NK-92 treated with Interleukin-12 subunit alpha and Interleukin-12 subunit beta, amount 100 ng/mL, for 24 hours (cell line): ENCODE measurements at places on chromosomes 11 and 22.
A peak's percentile ranks its signal among the peaks of the same experiment; 100 is the strongest.

DNA sequence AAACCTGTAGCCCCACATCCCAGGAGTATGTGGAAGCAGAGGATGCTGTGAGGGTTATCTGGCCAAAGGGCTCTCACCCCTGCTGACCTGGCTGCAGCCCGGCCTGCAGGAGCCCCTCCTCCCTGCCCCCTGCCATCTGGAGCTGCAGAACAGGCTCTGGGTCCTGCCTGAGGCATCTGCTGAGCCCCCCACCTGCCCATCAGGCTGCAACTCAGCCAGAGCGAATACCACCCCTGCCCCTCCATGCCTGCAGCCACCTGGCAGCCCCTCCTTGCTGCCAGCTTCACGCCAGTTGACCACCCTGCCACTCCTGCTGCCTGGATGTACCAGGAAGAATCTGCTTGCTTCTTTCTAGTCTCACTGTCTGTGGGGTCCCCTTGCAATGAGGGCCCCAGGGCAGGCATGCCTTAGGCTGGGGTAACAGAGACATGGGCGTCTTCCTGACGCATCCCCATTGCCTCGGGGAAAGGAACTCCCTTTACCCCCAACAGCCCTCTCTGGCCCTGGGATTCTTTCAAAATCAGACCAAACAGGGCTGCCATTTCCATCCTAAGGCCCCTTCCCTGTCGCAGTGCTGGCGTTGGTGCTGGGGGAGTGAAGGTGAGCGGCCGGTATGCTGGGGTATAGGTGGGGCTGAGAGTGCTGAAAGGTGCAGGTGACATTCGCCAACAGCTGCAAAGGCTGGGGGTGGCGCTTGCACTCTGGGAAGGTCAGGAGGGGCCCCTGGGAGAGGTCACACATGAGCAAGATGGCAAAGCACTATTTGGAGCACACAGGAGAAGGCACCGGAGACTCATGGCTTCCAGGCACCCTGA, 1334.6 kb downstream of the TBC1D22A start:
- DNase-seq = no peak

DNA sequence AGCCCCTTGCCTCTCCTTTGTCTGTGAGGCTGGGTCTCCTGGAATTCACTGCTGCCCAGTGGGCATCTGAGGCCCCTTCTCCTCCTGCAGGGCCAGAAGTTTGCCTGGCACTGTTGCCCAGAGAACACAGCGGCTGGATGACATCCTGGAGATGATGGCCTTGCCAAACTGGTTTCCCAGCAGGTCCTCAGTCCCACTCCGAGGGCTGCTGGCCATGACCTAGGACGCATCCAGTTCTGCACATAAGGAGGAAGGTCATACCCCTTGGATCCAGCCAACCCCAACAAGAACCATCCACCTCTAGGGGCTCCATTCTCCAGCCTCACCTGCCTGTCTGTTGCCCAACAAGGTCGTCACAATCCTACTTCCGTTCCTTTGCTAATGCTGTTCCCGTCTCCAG, 3.4 kb upstream of the SMTN start:
- no peak for DNase-seq

DNA sequence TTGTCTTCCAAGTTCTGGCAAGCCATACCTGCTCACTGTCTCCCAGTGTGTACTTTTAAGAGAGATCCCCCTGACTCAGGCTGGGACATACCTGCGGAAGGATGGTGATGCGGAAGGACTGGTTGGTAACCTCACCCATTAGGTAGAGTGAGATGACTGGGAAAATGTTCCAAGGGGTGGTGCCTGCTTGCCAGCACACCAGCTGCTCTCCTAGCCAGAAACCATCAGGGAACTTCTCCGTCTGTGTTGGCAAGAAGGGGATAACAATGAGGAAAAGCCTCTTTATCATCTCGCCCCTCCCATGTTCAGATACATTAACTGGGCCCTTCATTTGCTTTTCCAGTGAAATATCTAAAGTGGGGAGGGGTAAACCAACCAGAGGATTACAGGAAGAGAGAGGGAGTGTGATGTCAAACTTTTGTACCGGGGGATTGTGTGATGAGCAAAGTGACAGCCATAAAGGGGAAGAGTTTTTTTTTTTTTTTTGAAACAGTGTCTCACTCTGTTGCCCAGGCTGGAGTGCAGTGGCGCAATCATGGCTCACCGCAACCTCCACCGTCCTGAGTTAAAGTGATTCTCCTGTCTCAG, at the start of gene BACE1-AS:
Gene BACE1-AS (plus strand): TSS at position 538 of the 588 bp plus-strand sequence.
- DNase-seq = no peak

DNA sequence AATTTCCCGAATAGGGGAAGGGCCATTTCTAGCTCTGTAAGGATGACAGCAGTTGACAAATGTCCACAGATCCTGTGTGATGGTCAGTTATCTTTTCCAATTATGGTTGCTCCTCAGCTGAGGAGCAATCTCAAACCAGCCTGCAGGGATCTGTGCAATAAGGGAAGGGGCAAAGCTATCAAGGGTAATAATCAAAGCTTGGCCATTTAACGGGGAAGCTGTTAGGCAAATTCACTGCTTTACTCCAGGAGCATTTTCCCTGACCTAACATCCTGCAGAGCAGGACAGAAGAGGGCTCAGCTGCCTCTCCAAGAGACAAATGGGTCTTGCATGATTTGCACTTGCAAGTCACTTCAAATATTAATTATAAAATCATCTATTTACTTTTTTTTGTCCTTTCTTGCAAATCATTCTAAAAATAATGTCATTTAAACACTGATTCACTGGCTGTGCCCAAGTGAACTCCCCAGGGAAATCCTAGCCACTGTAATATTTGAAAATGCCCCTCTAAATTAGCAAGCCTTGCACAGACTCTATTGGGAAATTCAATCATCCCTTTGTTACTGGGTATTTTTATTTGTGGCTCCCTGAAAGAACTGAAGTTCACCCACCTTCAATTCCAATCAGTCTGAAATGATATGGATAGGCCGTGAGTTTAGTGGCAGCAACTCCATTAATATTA, 1256.7 kb downstream of the LRRC4C start:
- no peak for DNase-seq

GRCh38 chr11:34600339-34601084, 20.4 kb upstream of the EHF start:
- DNase-seq = no peak

GRCh38 chr22:36659762-36660509, 43.6 kb downstream of the CACNG2 start:
- DNase-seq = peak; percentile 55

GRCh38 chr11:85627332-85627997, at the start of gene DLG2:
Gene DLG2 (minus strand): TSS chr11:85627344.
- DNase-seq = no peak

- DNase-seq = no peak
These were observed 7.5 kb downstream of the TMEM138 start for GRCh38 chr11:61369372-61370348.

GRCh38 chr22:23085785-23086184, 15.5 kb downstream of the GNAZ start:
- DNase-seq = no peak

- DNase-seq = no peak
These were observed 4.3 kb downstream of the RCOR2 start for GRCh38 chr11:63912678-63913077.

DNA sequence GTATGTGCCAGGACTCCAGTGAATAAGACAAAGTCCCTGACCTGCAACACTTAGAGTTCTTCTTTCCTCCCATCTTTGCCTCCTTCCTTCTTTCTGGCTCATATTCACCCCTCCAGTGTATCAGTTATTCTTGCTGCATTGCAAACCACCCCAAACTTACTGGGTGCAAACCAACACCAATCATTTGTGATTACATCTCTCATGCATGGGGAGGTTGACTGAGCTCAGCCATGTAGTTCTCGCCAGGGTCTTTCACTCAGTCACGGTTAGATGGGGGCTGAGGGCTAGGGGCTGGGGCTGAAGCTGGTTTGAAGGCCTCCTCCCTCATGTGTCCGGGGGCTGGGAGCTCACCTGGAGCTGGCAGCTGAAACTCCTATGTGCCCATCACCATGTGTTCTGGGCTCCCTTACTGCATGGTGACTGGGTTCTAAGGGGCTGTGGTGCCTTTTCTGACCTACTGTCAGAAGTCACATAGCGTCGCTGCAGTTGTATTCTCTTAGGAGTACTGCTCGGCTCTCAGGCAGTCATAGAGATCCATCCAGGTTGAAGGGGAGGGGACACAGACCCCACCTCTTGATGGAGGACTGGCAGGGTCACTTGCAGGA, 35.0 kb upstream of the CACNG2 start:
- DNase-seq = no peak

- no peak for DNase-seq
These were observed 25.4 kb upstream of the SMTN start for GRCh38 chr22:31055635-31056159.

DNA sequence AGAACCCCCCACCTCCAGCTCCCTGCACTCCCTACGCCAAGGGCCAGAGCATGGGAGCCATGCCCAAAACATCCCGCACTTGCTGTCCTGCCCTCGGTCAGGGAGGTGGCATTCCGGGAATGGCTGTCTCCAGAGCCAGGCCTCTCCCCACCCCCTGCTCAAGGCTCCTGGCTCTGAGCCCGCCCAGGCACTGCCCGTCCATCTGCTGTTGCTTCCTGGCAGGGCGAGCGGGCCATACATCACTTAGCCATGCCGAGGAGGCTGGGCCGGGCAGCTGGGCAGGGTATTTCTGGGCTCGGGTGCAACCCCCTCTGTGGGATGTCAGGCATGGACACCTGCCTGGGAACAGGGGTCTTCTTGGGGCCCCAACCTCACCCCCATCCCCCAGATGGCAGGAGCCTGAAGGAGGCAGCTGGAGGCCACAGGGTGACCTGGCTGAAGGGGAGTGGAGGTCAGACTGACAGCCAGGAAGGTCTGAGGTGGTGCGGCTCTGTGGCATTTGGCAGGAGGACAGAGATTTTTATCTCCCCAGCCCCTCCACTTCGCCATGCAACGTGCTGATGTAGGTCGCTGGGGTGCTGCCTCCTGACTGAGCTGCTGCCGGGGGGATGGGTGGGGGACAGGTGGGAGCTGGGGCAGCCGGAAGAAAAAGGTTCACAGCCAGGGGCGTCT, 8.7 kb upstream of the CABP7 start:
- DNase-seq = no peak

DNA sequence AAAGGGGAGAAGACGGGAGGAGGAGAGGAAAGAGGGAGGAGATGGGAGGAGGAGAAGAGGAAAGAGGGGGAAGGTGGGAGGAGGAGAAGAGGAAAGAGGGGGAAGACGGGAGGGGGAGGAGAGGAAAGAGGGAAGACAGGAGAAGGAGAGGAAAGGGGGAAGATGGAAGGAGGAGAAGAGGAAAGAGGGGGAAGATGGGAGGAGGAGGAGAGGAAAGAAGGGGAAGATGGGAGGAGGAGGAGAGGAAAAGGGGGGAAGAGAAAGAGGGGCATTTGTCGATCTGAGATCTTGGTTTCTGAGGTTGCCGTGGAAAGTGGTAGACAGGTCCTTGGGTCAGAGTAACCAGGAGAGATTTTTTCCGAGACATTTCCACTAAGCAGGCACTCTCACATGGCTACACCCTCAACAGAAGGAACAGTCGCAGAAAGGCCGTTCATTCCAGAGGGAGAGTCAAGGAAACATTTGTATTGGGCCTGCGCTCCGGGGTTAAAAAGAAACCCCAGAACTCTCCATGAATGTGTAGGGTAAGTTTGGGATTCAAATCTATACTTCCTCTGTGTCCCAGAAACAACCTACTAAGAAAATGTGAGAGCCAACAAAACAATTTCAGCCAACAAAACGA, 39.8 kb upstream of the CARS1 start:
- no peak for DNase-seq

- no peak for DNase-seq
These were observed 219.6 kb upstream of the SESN3 start for GRCh38 chr11:95450547-95451123.
